ENCODE measurements at places on chromosomes 12 and 14. TPM values are rescaled to one million over a fixed set of nuclear protein-coding genes. Genes with fewer than 3 reads are reported as not detected.

LRRC9 gene
- not detected for total RNA-seq

GRCh38 chr12:32761716-32762115, 6.0 kb upstream of the YARS2 start:
- no peak for DNase-seq

DNA sequence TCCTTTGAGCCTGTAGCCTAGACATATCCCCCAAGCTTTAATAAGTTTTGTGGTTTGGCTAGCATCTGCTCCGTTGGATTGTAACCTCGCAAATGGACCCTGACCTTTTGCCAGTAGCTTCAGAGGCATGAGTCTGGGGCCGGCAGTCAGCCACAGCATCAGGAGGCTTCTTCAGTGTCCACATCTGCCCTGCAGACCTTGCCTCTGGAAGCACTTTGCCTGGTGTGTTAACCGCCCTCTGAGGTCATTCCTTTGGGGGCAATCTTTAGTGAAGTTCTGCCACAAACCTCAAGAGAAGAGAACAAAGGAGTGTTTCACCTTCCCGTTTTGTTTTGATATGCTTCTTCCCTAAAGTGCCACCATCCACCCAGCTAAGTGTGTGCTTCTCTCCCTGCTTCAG, 71.4 kb downstream of the GNS start:
- no peak for DNase-seq

- DNase-seq = no peak
Measured at GRCh38 chr12:89733579-89734201, 25.1 kb upstream of the ATP2B1 start.

SLC6A12 gene
- 1.7 TPM for total RNA-seq

CLEC9A gene
- total RNA-seq = not detected

DNA sequence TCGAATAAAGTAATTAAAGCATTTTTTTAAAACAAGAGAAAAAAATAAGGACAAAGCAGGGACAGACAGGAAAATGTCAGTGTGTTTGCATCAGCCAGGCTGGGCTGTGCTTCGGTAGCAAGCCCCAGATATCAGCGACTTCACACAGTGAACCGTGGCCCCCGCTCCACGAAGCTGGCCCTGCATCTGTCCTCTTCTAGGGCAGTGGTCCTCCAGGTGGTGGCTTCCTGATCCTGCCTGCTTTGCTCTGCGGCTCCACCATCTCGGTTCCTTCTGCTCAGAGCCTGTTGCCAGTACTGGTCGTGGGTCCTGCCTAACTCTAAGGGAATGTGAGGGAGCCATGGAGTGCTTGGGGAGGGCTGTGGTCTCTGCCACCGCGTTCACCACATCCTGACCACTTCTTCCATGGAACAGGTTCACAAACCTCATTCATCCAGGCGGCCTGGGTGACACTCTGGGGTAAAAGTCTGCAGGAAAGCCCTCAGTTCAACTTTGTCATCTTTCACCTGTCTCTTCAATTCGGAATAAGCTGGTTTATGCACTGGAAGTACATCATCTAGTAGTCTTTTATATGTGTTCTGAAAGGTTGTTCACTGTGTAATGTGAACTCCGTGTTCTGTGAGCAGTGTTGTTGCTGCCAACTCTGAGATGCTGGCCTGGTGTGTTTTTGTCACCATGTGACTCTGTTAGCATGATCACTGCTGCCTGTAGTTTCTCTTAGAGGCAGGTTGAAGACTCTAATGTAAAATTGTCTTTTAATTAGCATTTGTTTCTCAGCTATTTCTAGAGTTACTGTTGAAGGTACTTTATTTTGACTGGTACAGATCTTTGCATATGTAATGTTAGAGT, 47.9 kb downstream of the ANKRD9 start:
- DNase-seq = no peak

All from stomach (tissue), 19 donors.